ENCODE measurements at places on chromosomes 3 and 15.

DNA sequence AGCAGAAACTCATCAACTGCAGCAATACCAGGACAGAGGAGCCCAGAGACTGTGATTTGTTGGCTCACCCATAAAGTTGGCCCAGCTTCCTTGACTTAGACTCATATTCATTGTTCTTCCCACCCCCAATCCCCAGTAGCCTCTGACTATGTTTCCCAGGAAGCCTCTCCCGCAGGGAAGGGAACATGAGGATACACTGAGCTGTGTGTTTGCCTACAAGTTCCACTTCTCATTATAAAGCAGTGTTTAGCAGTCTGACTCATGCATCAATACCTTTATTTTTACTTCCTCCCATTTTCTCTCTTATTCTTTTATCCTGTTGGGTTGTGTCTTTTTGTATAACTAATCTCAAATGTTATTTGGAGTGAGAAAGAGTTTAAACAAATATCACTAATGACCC, 111.6 kb upstream of the PHLDB2 start:
- DNase-seq: no peak

DNA sequence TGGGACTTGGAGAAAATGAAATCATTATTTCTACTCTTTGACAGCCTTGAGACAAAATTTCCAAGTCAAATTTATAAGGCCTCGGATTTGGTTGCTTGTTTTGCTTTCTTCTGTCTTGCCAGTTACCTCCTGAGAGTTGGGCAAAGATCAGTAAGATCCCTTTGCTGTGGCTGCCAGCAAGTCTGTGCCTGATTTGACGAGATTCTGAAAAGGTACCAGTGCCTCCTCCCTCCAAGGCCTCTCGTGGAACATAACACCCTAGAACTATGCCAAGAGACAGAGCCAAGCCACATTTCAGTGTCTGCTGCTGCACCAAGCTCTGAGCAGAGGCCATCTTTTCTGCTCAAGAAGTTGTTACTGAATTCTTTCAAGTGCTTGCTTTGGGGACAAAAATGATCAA, 61.0 kb downstream of the GTPBP8 start:
- DNase-seq: no peak

- no peak for DNase-seq
Measured at GRCh38 chr15:71201477-71201876, 86.2 kb downstream of the THSD4 start.

DNA sequence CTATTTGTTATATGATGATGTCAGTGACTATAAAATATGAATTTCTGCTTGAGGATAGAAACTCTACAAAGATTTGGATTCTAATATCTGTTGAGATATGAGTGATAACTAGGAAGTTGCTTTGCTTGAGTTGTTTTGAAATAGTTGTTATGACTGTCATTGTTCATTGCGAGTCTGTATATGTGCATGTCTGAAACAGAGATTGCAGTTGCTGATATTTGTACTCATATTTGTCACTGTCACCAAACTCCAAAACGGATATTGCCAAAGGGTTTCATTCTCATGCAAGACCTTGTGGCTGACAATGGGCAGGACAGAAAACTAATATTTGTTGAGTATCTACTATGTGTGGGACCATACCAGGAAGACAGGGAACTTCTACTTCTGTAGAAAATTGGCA, 240.2 kb downstream of the CD47 start:
- no peak for DNase-seq

DNA sequence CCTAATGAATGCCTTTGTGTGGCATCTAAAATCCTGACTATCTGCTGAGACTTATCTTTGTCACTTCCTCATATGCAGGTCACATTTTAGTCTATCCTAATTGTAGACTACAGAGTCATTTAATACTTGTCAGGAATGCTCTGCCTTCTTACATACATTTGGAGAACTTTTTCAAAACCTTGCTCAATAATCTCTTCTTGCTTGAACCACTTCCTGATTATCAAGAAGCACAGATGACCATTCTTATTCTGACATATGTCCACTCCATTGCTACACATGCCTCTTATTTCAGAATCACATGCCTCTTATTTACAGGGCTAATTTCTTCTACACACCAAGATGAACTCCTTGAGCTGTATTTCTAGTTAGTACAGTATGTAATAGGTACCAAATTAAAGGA, 400.3 kb downstream of the TBC1D5 start:
- DNase-seq: no peak

DNA sequence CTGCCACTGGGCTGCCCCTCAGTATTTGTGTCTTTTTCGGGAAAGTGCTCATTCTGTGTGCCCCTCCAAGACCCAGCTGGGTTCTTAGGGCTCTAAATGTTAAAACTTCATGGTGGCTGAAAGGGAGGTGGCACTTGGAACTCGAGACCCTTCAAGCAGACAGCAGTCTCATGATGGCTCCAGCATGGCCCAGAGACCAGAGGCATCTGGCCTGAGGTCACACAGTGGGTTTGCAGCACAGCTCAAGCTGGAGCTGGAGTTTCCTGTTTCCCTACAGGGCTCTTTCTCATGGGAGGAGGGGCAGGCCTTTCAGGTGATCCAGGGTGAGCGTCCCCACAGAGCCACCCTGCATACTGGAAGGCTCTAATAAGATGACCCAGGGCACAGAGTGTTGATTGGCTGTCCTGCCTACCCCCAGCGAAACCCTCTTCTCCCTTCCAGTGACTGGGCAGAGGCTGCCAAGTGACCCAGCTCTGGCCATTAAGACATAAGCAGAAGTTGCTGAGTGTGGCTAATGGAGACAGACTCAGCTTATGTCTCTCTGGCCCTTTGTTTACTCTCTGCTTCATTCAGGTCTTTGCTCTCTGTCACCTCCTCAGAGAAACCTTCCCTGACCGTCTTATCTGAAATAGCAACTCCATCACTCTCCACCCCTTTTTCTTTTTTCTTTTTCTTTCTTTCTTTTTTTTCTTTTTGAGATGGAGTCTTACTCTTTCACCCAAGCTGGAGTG, 166.6 kb upstream of the SMAD3 start:
- DNase-seq: no peak
